ENCODE measurements at places on chromosomes 2 and 18. TPM values are rescaled to one million over a fixed set of nuclear protein-coding genes. Genes with fewer than 3 reads are reported as not detected.

GRCh38 chr2:62568983-62569837, 63.2 kb upstream of the TMEM17 start:
- DNase-seq, result no peak

The CD8A gene
- 0.07 TPM for total RNA-seq

DNA sequence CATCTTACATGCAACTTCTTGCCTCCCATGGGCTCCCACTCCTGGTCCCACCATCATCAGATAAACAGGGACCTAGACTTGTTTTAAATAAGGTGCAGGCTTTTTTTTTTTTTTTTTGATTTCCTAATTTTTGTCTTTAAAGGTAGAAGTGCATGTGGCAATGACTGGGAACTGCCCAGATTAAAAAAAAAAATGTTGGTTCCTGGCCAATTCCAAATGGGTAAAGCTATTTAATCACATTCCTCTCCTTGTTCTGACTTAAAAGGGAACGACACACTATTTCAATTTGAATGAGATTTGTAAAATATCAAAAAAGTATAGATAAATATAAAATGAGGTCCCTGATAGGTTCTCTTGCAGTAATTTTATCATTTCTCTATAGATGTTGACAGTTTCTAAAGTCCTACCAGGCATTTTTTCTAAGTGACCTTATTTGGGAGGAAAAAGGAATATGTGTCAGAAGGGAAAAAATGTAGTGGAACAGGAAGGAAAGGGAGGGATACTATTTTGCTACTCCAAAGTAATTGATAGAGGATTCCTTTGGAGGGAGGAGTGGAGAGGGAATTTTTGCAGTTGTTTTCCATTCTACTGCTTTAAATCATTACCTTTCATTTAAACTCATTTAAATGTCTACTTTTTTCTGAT, 43.3 kb downstream of the DDX1 start:
- DNase-seq, result no peak

The FRZB gene
- total RNA-seq, result 15.1 TPM

DNA sequence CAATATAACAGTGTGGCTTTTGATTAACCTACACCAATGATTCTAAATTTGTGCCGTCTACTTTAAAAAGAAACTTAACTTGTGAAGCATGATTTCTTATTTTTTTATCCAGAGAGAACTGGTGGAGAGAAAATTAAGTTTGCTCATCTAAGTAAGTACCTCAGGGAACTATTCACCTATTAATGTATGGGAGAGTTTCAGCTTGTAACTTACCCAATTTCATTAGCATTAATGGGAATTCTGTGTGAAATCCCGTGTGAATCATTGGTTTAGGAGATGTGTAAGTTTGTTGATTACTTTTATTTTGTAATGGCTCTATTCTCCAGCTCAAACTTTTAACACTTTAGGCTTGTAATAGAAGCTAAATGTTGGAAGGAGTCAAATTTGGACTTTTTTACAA, 1061.5 kb downstream of the TDRD15 start:
- DNase-seq, result no peak

DNA sequence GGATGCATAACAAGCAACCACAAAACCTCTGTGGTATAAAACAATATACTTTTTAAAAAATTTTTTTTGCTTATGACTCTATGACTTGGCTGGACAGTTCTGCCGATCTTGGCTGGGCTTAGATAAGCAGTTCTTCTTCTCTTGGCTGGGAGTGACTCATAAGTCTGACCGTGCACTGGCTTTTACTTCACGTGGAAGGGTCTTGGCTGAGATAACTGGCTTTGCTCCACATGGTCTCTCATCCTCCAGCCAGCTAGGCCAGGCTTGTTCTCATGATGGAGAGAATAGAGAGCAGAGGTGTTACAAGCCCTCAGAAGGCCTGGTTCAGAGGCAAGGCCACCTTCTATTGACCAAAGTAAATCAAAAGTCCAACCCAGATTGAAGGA, 178.9 kb upstream of the SERPINE2 start:
- DNase-seq, result no peak

The HTRA2 gene
- total RNA-seq, result 39.4 TPM

Data from uterus (tissue), 4 donors.